ENCODE measurements at places on chromosomes 3 and 15.

DNA sequence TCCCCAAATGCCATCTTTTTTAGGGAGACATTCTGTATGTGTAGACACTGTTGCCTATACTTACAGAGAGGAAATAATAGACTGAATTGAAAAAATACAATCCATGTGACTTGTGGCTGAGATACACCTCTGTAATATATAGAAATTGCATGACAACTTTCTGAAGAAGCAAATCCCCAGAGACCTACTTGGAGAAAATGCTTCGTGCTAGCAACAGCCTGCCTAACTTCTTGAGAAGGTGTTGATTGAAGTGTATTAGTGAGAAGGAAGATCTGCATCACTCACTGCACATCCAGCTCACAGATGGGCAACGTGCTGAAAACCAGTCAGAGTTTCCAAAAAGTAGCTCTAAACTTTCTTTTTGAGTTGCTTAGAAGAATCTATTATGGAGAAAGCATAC, 404.1 kb downstream of the EPHB1 start:
- no peak for DNase-seq

GRCh38 chr3:177731644-177732268, 534.5 kb upstream of the TBL1XR1 start:
- DNase-seq: no peak

- DNase-seq: no peak
Observed at GRCh38 chr15:34993877-34994276, 5.8 kb upstream of the ZNF770 start.

DNA sequence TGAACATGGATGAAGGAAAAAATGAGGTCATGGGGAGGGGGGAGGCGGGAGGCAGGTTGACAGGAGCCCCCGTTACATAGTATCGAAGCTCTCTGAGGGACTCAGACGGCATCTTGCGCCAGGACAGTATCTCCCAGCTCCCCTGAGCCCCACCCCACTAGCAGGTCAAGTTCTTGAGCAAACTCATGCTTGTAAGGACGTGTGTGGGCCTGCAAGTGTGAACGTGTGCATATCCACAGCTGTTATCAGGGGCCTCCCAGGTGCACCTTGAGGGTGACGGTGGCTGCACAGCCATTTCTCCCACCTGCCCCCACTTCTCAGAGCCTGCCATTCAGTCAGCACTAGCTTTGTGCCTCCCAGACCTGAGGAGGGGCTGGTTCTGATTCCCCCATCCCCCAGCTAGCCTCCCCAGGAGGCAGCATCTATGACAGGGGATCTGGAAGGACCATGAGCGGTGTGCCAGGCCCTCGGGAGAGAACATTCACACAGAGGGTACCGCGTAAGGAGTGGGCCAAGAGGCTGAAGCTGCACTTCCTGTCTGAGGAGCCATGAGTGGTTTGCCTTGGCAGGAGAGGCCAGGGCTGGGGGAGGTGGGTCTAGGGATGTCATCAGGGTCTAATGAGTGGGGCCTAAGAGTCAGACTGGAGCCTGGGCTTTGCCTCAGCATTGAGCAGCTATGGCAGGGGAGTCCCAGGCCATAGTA, 2.9 kb downstream of the SEMA3F start:
- no peak for DNase-seq

DNA sequence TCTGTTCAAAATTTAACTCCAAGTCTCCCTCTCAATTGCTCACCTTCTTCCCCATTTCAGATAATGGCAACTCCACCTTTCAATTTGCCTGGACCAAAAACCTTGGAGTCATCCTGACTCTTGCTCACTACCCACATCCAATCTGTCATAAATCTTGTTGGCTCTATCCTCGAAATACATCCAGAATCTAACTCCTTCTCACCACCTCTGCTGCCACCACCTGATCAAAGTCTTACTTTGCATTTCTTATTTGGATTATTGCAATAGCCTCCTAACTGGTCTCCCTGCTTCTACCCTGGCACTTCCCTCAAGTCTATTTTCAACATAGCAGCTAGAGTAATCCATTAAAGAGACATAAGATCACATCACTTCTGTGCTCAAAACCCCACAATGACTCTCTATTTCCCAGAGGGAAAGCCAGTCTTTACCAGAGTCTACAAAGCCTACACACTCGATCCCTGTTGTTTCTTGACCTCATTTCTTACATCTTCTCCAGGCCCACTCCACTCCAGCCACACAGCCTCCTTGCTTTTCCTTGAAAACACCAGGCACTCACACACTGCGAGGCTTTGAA, 86.6 kb downstream of the GPR156 start:
- no peak for DNase-seq
